ENCODE measurements at places on chromosomes 7 and 10.

- no peak for DNase-seq
These were observed 95.4 kb upstream of the AFAP1L2 start for GRCh38 chr10:114499630-114500190.

DNA sequence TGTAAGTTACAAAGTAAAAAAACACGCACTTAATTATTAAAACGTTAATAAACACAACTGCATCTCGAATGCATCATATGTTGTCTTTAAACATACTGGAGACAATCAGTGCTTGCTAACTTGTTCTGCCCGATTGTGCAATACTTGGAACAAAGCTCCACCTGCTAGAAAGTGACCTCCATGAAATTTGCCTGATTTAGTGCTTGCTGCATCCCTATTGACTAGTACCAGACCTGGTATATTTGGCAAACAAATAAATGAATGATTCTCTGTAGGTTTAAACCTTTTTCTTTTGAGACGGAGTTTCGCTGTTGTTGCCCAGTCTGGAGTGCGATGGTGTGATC is 6.2 kb downstream of the BZW2 start:
- no peak for DNase-seq

DNA sequence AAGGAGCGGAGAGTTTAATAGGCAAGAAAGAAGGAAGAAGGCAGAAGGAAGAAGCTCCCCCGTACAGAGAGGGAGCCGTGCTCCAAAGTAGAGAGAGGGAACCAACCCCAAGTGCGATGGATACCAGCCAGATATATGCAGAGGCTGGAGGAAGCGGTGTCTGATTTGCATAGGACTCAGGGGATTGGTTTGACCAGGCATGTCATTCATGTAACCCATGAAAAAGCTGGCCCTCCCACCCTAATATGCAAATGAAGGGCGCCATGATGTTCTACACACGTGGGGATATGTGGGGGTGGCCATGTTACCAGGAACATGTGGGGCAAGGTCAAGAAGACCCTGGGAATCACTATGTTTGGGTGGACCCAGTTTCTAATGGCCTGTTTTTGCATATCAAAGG is 40.6 kb upstream of the FAM3C start:
- no peak for DNase-seq

DNA sequence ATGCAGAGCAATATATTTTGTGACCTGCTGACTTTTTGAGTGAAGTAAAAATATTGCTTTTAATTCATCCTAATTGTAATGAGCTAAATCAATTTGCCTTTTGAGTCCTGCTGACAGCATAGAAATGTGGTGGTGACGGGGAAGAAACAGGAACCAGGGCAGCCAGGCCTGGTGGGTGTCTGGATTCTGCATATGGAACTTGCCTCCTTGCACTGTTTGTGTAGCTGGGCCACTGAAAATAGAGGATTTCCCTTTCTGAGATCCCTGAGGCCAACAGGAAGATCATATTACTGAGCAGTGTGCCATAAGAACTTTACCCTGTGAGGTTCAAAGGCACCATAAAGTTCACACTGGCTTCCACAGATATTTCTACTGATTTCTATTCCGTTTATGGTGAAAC is 488.4 kb upstream of the AKR1E2 start:
- DNase-seq, result no peak

DNA sequence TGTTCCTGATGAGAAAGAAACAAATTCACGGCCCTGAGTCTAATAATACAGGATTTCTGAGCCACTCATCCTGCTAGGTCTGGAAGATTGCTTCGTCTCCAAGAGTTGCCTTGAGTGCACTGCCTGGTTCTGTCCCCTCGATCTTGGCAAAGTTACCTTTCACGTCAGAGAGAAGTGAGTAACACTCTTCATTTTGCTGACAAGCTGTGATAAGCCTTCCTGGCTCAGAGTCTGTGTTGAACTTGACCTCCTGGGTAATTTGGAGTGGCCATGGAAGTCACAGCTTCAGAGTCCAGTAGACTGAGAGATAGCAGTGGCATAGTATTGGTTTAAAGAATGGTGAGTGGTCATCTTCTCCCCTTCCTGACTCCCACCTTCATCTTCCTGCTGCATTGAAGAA is 64.7 kb upstream of the LRGUK start:
- DNase-seq, result no peak

DNA sequence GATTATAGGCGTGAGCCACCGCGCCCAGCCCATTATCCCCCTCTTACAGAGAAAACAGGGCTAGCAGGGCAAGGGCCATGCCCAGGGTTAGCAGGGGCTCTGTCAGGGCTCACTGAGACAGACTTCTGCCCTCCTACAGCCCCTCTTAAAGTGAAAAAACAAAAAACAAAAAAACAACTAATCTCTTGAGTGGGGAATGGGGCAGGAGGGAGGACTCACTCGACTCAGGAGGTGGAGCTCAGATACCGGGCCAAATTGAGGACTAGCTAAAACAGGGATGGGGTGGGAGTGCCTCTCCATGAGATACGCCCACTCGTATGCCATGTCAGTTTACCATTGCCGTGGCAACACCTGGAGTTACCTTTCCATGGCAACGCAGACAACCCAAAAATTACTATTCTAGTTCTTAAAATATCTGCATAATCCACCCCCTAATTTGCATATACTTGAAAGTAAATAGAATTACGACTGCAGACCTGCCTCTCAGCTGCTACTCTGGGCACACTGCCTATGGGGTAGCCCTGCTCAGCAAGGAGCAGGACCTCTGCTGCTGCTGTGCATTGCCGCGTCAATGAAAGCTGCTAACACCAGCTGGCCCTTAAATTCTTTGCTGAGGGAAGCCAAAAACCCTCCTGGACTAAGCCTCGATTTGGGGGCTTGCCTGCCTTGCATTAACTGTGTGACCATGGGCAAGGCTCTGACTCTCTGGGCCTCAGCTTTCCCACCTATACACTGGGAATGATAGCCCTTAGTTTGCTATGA is 13.4 kb downstream of the SSC4D start:
- DNase-seq, result no peak

DNA sequence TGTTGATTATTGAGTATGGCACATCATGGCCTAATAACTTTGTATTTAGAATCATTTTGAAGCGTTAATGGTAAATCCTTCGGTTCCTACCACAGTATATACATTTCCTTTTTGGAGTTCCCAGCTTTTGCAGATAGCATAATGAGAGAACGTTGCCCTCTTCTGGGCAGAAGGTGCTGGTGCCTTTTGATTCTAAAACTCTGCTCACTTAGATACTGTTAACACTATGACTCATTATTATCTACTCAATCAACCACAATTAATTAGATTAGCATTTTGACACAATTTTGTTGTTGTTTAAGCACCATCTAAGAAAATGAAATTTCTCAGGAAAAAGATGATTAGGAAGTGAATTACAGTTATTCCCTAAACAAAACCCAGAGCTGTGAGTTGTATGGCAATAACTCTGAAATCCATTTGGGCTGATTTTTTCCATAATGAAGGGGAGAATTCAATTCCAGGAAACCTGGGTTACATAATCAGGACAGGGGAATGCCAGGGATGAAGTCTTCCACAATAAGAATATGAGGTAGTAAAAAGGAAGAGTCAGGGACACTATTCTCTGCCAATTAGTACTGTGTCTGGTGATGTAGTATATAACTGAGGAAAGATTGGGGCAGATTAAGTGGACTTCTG is 11.5 kb upstream of the DLD start:
- DNase-seq, result no peak

Measured in stimulated activated CD4-positive, alpha-beta T cell treated with anti-CD3 and anti-CD28 coated beads, Interleukin-15, amount 100 ng/mL, for 1 hour (primary cell).